ENCODE measurements at places on chromosomes 1 and 21.

- DNase-seq, result no peak
Measured at GRCh38 chr1:76583875-76584477, 283.3 kb upstream of the ST6GALNAC5 start.

DNA sequence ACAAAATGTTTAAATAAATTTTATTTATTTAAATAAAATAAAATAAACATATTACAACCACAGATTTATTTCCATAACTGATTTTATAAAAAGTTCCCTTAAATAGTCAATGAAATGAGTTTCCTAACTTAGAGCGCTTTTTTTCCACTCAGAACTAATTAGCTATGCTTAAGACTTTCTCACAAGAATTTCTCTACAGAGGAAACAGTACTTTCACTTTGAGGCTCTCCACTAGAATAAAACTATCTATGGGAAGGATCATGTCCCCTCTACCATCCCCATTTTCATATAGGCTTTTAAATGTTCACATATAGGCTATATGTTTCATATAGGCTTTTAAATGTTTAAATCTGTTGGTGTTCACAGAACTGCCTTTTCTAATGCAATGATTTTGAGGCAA lies 40.0 kb upstream of the DPH5 start:
- DNase-seq, result no peak

DNA sequence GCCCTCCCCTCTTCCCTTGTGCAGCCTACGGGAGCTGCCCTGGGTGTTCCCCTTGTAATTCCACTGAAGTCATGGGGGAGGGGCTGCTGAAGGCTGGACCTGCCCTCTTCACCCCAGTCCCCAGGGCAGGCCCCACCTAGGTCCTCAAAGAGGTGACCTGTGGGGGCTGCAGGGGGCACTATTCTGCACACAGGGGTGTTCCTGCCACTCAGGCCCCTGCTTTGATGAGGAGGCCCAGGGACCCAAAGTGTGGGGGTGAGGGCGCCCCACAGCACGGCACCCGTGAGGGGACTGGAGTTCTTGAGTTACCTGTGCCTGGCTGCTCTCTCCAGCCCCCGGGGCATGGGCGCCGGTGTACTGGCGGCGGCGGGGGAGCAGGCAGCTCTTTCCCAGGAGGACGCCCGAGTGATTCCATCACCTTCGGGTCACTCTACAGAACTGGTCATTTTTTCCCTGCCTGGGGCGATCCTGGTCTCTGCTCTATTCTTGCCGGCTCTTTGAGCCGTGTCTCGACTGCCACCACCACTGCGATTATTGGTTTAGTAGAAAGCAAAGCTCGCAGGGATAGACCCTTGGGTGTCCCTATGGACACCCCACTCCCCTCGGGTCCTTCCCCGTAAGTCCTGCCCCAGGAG lies 6.9 kb upstream of the PRDM16 start:
- DNase-seq, result no peak

GRCh38 chr1:35536556-35537162 lies 20.5 kb downstream of the KIAA0319L start:
- no peak for DNase-seq

- no peak for DNase-seq
Measured at GRCh38 chr1:81428998-81429397, 371.7 kb upstream of the ADGRL2 start.

- no peak for DNase-seq
Measured at GRCh38 chr21:46393451-46393940, 65.2 kb upstream of the DIP2A start.

GRCh38 chr1:241950390-241950789 lies 7.2 kb upstream of the BECN2 start:
- no peak for DNase-seq

GRCh38 chr1:56216218-56216617 lies 363.1 kb downstream of the PLPP3 start:
- DNase-seq, result no peak

GRCh38 chr1:152440635-152441471 lies 26.8 kb upstream of the CRNN start:
- DNase-seq, result peak; percentile 32

DNA sequence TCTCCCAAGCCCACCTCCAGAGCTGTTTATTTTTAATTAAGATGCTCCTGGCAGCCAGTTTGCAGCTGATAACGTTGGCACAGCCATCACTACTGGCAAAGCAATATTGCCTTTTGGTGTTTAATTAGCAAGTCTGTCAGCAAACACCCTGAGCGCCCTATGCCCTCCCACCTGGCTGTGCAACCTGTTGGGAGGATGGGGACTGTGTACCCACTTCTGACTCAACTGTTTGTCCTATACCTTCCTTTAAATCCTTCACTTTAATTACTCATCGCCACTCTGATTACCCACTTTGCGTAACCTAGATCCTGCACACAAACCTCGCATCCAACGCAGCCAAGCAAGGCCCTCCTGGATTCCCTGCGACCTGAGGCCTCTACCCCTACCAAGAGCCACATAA lies 67.1 kb downstream of the BCAR3 start:
- no peak for DNase-seq

GRCh38 chr1:191240925-191241324 lies 763.3 kb upstream of the BRINP3 start:
- DNase-seq, result no peak

GRCh38 chr1:81113688-81114087 lies 687.0 kb upstream of the ADGRL2 start:
- no peak for DNase-seq

DNA sequence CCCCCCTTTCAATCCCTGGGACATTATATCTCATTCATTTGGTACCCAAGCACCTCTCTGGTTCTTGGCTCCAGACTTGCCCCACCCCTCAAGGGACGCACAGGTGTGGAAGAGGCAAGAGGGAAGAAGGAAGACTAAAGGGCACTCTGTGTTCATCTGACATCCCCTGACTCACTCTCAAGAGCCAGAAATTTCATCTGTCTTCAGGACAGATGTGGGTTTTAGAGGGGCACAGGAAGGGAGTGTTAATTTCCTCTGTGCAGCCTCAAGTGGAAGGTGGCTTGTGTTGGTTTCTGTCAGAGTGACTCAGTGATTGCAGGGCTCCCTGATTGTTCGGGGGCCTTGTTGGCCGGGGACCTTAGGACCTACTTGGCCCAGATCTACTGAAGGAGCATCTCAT lies 2.4 kb downstream of the C2CD4D start:
- DNase-seq, result peak; percentile 52

GRCh38 chr1:64875606-64876005 lies 90.7 kb downstream of the JAK1 start:
- DNase-seq, result no peak

DNA sequence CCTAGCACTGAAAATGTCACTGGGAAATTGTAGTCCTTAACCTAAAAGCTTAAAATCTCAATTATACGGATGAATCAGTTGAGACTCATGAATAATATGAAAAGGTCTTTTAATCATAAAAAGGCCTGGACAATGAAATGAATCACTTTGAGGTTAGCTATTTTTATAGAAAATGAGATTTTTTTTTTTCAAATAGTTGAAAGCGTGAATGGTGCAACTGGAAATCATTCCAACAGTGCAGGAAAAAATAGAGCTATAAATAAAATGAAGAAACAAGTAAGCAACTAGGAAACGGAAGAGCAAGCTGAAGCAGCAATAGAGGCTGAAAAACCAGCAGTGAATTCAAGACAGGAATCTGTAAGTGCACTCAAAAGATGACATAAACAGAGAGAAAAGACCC lies 142.9 kb downstream of the BACH1 start:
- DNase-seq, result no peak

DNA sequence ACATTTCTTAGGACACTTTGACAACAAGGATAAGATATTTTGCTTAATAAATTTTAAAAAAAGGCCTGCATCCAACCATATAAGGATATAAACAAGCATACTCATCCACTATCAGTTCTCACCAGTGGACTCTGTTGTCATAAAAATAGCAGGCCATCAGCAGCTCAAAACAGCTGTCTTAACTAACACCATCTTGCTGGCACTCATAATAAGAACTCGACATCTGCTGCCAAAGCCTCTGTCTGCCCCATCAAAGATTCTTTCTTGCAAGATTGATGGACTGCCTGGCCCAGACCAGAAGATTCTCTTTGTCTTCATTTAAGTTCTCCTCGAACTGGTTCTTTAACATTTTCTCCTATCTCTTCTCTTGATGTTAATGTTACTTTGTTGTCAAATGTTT lies 10.1 kb downstream of the JMJD4 start:
- DNase-seq, result no peak

- DNase-seq, result no peak
Measured at GRCh38 chr1:240027059-240027462, 64.6 kb upstream of the FMN2 start.
